Femur (tissue), 1 donor: ENCODE measurements at places on chromosomes 1 and 21.

GRCh38 chr21:19914028-19914427 is 1084.2 kb upstream of the NCAM2 start:
- no peak for DNase-seq

- no peak for DNase-seq
Observed at GRCh38 chr1:20337581-20337980, 46.9 kb downstream of the VWA5B1 start.

GRCh38 chr1:234558330-234558836 is 51.6 kb downstream of the IRF2BP2 start:
- no peak for DNase-seq

DNA sequence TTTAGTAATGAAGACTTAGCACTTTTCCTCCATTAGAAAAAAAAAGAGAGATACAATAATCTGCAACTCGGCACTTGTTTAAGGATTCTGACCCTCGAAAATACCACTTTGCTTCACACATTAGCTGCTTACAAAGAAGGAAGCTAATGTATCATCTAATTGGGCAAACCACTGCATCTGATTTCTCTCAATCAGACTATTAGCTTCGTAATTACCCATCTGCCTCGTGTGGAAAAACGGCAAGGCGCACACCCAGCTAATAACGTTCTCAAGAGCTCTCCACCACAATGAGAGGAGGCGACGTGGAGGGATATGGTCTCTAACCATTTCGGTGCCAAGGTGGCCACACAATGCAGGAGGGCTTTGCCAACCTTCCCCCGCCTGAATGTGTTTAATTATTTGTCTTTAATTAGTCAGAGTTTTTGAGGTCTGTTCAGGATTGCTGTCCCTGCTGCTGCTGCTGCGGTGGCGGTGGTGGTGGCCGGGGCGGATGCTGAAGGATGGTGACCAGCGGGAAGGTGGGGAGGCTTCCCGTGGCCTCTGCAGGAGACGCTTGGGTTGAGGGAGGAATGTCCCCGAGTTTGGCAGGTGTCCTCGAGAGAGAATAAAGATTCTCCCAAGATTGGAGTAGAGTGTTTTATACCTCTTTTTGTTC is 374.5 kb downstream of the RPS6KC1 start:
- no peak for DNase-seq

DNA sequence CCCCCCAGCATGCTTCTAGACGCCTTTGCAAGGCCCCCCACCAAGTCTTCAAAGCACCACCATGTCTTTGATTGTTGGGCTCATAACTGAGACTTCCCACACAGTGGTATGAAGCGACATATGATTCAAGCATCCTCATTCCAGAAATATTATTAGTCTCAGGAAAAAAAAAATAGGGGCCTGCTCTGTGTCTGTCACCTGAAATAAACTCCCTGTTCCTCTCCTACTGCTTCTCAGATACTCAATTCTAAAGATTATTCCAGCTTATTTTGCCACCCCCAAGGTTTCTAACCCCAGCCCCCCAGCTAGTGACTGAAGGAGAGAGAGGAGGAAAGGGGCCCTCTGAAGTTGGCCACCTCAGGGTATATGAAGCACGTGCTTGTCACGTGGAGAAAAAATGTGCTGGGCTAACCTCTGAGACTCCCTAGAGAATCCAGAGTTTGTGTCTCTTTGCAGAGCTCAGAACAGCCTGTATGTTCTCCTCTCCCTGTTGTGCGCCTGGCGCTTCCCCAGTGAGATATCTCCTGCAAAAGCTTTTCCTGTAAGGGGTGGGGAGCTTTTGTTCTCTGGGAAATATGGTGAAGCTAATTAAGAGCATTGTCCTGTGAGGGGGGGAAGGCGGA is 35.9 kb upstream of the RASAL2 start:
- peak; percentile 43 for DNase-seq

DNA sequence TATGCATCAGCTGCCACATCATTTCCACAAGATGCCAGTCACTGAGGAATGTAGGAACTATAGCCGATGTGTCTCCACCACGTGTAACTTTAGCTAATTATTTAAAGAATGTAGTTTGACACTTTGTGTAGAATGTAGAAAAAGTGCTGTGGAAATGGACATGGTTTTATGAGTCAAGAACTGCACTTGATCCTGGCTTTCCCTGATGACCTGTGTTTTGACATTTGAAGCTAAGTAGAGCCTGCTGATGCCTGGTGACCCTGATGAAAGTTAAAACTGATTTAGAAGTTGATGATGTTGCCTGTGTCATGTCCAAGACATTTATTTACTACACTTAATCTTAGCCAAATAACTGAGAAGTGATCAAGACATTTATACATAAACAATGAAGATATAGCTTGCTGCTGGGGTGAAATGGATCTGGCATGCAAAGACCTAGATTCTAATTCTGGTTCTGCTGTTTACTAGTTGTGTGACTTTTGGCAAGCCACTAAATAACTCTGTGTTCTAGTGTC is 4.4 kb upstream of the OSBPL9 start:
- DNase-seq, result no peak

- no peak for DNase-seq
Observed at GRCh38 chr1:150559656-150560010, 10.4 kb downstream of the ADAMTSL4 start.

DNA sequence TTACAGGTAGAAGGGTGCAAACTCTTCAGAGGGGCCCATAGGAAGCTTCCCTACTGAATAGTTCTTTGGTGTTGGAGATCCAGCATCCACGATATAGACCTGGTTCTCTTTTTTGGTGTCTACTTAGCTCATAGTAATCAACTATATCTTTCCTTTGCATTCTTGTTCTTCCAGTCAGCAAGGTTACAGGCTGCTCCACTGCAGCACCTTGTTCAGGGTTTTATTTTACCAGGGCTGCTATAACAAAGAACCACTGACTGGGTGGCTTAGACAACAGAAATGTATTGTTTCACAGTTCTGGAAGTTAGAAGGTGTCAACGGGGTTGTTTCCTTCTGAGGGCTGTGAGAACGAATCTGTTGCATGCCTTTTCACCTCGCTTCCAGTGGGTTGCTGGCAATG is 136.3 kb downstream of the CLEC20A start:
- DNase-seq, result no peak

GRCh38 chr1:226638608-226639007 is 90.0 kb downstream of the STUM start:
- no peak for DNase-seq

DNA sequence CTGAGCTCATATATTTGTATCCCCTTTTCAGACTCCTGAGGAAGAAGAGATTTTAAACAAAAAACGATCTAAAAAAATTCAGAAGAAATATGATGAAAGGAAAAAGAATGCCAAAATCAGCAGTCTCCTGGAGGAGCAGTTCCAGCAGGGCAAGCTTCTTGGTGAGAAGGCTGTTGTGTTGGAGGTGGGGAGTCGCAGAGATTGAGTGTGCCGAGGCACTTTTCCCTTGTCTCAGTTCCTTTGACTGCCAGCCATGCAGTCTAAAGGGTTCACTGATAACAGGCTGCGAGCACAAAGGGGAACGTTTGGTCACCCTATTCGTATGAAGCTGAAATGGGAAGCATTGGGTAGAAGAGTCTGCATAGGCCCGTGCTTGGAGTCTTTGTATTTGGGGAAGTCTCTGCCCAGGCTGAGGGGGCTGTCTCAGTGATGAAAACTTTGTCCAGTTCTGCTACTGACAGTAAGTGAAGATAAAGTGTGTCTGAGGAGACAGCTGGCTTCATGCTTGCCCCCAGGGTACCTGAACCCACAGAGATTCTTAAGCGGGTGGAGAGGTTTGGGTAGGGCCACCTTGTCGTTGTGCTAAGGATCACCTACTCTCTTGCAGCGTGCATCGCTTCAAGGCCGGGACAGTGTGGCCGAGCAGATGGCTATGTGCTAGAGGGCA is 2.8 kb downstream of the RPS8 start:
- no peak for DNase-seq

DNA sequence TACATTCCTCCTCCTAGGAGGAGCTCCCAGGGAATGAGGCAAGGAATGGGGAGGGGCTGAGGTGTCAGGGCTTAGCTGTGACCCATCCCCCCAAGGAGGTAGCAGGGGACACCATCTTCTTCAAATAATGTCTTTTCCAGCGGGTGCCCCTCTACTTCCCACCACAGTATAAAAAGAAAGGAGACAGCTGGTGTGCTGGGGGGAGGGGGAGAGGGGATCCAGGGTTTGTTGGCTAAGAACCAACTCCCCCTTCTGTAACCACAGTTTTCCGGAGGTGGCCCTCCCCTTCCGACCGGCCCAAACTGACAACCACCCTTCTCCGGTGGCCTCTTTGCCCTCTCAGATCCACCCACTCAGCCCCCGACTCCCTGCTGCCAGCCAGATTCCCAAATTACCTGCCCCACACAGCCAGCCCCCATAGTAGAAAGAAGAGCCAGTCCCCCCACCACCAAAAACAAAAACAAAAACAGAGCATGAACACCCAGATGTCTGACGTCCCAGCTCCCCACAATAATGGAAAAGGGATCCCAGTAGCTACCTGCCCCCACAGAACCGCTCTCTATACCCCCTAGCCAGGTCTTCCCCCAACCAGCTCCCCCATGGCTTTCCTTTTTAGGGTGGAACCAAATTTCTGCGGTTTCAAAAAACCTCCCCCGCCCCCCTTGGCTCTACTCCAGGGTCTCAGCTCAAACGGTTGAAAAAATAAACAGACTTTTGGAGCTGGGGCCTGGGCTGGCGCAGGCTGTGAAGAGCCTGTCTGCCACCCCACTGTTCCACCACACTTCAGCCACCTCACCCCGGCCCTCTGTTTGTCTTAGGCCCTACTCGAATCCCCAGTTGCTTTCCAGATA is 2.1 kb downstream of the ARHGEF2 start:
- DNase-seq, result peak; percentile 84

DNA sequence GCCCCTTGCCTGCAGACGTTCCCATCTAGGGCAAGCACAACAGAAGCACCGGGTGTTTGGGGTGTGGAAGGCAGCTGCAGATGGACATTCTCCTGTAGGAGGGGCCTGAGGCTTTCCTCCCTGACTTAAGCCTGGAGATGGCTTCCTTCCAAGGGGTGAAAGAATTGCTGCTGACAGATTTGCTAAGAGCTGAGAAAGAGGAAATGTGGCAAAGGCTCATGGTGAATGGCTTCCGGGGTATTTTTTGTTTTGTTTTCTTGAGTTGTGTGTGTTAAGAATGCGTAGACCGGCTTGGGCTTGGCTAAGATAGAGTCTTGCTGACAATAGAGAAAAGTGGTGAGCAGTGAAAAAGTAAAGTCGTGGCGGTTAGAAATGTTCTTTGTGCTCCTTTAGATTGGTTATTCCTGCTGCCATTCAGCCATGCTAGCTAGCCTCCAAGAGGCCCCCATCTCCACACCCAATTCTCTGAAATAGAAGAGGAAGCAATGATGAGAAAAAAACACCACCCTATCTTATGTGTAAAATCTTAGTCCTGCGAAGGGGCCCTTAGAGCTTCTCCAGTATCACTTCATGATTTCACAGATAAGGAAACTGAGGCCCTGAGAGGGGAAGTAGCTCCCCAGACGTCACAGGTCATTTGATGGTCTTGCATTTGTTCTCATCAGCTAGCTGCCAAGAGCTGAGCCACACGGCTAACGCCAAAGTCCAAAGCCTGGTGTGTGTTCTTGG is 36.9 kb downstream of the EIF2D start:
- DNase-seq, result peak; percentile 76

DNA sequence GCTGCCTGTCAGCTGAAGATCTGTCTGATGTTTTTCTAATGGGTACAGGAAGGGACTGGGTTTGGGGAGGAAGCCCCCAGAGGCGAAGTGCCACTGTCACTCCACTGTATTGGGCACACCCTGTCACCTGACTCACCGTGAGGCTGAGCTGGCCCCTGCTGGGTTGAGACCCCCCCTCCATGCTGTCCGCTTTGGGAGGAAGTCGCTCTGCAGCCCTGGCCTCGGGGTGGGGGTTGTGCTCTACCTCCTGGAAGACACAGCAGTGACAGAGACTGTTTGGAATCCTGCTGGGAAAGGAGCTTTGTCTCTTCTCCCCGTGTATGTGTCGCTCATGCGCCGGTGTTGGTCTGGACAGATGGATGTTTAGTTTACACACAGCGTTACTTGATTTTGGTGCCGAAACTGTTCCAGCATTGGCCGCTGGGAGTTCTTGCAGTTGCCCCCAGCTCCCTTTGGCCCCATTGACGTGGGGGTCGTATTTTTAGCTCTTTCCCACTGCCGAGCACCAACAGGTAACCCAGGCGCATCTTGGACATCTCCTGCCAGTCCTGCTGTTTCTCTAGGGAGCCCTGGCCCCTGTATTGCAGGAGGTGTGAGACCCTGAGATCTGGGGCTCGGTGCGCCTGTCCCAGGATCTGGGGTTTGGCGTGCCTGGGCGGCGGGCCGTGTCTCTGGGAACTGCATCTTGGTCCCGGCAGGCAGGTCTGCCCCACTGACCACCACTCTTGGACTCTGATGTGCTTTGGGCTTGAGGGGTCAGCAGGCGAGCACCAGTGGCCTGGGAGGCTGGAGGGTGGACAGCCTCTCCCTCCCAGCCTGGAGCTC is 30.3 kb downstream of the SLX9 start:
- no peak for DNase-seq
